ENCODE measurements at places on chromosomes 6 and 20. TPM values are rescaled to one million over a fixed set of nuclear protein-coding genes. Genes with fewer than 3 reads are reported as not detected.

DNA sequence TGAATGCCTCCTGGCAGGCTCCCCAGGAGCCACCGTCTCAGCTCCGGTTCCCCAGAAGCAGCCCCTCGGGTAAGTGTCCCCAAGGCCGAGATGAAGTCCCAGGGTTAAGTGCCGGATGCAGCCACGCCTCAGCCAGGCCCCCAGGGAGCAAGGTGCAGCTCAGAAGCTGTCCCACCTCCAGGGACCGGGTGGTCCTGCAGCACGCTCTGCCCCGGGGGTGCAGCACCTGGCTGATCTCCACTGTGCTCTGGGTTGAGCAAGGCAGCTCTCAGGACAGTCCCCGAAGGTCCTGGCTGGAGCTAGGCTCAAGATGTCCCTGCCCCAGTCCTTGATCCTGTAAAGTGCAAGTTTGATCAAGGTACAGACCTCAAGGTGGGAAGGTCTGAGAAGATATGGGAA, 15.1 kb upstream of the NTSR1 start:
- DNase-seq, result no peak

DNA sequence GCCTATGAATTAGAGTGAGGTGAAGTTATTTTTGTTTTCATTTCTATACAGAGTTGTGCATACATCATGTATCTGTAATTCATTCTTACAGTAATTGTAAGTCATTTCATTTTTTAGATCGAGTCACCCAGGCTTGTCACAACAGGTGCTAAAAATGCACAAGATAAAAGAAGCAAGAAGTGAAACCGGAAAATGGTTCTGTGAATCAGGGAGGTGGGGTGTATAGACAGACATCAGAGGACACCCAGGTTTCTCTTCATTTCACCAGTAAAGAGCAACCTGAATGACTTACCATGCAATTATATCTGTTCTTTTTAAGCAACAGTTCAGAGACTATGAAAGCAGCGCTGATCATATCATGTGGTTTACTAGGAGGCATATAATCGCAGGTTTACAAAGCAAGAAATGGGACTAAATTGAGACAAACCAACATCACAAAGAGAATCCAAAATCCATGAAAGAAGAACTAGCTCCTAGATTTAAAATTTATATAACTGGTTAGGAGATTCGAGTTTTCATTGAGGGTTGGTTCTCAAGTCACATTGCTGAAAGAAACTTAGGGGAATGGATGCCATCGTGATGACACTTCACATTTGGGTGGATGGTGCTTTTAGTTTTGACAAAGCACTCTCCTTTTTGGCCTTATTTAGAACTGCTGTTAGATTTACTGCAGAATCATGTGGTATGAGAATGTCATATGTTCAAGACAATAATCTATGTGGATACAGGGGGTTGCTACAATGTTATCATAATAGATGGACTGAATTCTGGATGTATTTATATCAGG, 27.9 kb upstream of the TBC1D7 start:
- no peak for DNase-seq

DNA sequence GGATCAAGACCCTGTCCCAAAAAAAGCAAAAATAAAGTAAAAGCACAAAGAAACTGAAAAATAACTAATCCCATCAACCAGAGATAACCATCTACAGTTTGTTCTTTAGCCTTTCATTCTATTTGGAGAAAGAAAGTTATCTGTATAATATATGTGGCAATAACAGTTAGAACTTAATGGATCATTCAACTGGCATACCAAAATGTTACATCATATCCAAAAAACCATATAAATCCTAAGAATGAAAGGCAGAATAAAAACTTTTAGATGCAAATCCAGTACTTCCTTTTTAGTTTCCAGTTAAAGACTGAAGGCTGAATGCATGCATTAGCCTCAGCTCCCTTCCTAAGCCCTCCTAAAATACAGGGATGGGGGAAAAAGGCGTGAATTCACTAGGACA, 25.2 kb downstream of the ILRUN start:
- no peak for DNase-seq

DNA sequence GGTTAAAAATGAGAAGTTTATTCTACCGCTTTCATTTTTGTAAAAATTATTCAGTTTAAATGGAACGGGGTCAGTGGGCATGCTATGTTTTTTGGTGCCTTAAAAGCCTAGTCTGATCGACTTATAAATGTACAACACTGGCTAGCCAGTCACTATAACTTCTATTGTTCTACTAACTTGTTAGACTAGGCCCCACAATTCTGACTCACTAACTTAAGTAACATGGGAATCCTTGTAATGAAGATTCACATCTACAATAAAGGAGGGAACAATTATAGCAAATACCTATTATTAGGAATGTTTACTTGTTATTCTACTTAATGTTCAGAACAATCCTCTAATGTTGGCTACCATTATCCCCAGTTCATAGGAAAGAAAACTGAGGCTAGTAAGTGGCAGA, 28.5 kb downstream of the REPS1 start:
- DNase-seq, result no peak

- no peak for DNase-seq
Measured at GRCh38 chr6:114740547-114740946, 397.7 kb upstream of the HS3ST5 start.

DNA sequence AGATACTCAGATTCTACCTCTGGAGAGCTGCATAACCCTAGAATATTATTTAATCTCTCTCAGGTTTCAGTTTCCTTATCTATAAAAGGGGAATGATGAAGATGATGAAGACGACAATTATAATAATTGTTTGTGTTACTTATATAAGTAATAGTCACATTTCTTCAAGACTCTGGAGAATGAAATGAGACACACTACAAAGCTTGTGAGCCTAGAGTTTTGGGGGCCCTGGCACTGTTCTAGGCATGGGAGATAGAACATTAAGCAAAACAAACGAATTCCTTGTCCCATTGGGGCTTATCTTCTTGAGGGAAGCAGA, 5.4 kb upstream of the ZNF217 start:
- DNase-seq, result no peak

- DNase-seq, result no peak
Measured at GRCh38 chr6:143970456-143971218, 37.4 kb downstream of the PLAGL1 start.

GRCh38 chr20:52096117-52096516, 95.5 kb downstream of the ZFP64 start:
- no peak for DNase-seq

DNA sequence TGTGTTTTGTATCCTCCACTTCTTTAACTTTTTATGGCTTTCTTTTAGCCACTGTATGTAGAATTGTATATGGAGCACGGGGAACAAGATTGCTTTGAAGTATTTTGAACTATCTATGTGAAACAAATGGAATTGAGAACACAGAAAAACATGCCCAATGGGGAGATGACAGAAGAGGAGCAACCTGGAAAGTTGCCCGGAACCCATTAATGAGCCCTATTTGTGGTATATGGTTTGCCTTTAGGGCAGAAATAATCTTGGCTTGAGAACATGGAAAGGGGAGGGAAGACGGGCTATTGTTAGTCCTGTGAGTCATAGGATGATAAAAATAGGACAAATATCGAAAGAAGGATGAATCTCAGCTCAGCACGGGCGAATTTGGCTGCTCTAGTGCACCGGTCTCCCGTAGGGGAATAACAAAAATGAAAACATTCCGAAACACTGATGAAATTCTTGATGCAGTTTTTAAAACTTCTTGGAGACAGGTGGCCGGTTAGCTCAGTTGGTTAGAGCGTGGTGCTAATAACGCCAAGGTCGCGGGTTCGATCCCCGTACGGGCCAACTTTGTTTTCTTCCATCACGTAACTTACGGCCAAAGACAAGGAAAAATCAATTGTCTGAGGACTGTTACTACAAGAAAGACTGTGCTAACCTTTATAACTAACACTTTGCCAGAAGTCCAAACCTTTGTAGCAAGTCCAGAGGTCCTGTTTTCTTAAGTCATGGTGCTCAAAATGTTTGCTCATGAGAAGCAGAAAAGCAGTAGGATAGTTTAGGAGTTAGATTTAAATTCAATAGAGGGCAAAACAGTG, 15.7 kb downstream of the HMGN4 start:
- DNase-seq, result peak; percentile 77

- no peak for DNase-seq
Measured at GRCh38 chr6:132390017-132390416, 11.3 kb downstream of the MOXD1 start.

DNA sequence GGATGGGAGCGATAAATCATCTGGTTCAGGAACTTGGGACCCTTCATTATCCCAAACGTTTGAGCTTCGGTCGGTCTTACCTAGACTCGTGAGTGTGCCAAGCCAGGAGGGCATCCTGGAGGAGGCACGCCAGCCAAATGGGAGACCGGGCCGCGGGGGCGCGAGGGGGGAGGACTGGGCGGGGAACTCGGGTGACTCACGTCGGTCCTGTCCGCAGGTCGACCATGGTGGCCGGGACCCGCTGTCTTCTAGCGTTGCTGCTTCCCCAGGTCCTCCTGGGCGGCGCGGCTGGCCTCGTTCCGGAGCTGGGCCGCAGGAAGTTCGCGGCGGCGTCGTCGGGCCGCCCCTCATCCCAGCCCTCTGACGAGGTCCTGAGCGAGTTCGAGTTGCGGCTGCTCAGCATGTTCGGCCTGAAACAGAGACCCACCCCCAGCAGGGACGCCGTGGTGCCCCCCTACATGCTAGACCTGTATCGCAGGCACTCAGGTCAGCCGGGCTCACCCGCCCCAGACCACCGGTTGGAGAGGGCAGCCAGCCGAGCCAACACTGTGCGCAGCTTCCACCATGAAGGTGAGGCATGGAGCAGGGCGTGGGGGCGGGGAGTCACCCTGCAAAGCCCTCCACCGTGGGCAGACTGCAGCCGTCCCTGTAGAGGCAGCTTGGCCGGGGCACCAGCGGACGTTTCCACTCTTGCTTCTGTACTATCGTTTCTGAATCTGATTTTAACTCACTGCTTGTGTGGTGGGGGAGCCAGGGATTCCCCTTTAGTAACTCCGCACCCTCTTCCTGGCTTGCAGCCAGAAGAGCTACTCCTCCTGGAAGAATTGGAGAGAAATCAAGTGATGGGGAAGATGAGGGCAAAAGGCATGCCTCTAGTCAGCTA, 2.7 kb downstream of the BMP2 start:
- no peak for DNase-seq

GRCh38 chr6:116115781-116116180, 10.2 kb downstream of the COL10A1 start:
- DNase-seq, result no peak

DNA sequence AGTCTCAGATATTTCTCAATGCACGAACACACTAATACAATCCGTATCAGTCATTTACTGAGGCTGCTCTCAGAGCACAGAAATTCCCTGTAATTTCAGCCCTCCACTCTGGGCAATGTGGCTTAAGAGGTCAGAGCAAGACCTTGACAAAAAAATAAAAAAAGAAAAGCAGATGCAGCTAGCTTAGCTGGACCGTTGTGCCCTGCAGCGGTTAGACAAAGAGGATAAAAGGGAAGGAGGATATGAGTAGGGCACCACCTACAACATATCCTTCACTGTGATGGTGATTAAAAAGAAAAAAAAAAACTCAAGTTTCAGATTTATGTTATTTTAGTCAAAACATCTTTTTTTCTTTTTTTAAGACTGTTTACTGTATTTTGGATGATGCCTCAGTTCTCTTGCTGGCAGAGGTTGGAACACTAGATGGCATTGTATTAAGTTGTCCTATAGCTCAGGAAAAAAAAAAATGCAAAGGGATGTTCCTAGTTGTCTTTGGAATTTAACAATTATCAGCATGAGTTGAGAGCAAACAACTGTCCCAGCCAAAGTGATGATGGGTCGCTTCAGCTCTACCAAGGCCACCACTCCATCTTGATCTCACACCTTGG, 59.9 kb downstream of the ANKEF1 start:
- no peak for DNase-seq

- no peak for DNase-seq
Measured at GRCh38 chr6:137237413-137238170, 18.4 kb upstream of the IFNGR1 start.

- DNase-seq, result no peak
Measured at GRCh38 chr20:13775867-13776266, 8.9 kb downstream of the ESF1 start.

Gene ADGRG6
- 73.8 TPM for total RNA-seq

Gene LINC00237
- total RNA-seq, result not detected

Gene BMP7
- total RNA-seq, result 0.17 TPM

Gene SYNDIG1
- total RNA-seq, result not detected

Gene TCP11
- not detected for total RNA-seq

Gene LY6G6D
- not detected for total RNA-seq

Gene TMEM200A
- not detected for total RNA-seq

Gene JPH2
- 1.7 TPM for total RNA-seq
